ENCODE measurements at places on chromosomes 13 and 19.

GRCh38 chr13:97878431-97879375 is 74.8 kb upstream of the IPO5 start:
- ATAC-seq = no peak

DNA sequence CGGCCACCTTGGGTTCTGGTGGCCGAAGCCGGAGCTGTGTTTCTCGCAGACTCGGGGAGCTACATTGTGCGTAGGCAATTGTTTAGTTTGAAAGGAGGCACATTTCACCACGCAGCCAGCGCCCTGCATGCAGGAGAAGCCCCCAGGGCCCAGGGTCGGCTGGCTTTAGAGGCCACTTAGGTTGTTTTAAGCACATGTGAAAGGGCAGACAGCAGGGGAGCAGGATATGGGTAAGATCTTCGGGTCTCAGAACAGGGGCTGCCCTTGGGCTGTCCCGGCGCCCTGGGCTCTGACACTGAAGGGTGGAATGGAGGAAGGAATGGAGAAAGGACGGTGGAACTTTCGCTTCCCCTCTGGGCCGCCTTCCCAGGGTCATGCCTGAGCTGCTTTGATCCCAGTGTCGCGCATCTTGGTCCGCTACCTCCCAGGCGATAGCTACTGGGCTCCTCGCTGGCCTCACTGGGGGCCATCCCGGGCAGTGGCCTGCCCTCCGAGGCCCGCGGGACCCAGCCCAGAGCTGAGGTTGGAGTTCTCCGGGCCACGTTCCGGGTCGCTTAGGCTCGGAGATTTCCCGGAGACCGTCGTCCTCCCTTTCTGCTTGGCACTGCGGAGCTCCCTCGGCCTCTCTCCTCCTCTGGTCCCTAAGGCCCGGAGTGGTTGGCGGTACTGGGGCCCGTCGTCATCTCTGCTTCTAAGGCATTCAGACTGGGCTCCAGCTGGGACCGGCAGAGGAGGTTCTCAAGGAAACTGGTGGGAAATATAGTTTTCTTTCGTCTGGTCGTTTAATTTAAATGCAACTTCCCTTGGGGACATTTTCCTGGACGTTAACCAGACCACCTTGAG is 4.3 kb upstream of the POU4F1 start:
- no peak for ATAC-seq

DNA sequence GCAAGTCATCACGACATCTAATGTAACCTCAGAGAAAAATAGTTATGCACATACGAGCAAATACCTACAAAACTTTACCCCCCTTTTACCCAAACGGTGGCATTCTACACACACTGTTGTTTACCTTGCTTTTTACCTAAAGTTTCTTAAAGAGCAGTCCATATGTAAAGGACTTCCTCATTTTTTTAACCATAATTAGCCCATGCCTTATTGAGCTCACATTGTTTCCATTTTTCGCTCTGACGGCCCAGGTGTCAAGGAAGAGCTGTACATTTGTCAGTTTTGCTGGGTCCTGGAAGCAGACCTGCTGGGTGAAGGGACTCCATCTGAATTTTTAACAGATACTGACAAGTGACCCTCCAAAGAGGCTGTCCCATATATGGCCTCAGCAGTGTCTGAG is 89.4 kb downstream of the STK24 start:
- ATAC-seq = no peak

DNA sequence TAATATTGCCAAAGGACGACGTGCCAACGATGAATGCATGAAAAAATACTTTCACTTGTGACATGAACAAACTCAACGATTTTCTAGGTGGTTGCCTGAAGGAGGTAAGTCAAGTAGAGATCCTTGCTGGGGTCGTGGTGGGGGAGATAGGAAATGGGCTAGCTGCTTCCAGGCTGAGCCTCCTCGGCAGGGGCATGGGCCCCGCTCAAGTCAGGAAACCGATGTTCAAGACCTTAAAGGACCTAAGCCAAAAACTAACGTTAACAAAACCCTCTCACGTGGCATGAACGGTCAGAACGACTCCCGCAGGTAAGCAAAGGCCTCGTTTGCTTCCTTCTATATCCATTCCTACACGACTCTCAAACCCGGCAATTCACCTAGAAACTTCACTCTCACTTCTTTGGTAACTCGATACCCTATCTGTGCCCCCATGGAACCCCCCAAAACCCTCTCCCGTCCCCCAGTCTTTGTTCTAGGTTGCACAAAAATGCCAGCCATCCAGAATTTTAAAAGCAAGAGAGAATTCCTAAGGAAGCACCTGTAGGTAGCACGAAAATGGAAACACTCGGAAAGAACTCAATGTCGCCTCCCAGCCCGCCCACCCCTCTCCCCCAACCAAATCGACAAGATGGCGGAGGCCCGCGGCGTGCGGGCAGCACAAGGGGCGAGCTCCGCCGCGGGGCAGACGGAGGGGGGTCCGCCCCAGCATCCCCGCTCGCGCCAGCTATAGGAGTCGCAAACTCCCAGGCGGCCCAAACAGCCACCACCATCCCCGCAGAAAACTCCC is 13.6 kb downstream of the ACP4 start:
- peak; percentile 4 for ATAC-seq

DNA sequence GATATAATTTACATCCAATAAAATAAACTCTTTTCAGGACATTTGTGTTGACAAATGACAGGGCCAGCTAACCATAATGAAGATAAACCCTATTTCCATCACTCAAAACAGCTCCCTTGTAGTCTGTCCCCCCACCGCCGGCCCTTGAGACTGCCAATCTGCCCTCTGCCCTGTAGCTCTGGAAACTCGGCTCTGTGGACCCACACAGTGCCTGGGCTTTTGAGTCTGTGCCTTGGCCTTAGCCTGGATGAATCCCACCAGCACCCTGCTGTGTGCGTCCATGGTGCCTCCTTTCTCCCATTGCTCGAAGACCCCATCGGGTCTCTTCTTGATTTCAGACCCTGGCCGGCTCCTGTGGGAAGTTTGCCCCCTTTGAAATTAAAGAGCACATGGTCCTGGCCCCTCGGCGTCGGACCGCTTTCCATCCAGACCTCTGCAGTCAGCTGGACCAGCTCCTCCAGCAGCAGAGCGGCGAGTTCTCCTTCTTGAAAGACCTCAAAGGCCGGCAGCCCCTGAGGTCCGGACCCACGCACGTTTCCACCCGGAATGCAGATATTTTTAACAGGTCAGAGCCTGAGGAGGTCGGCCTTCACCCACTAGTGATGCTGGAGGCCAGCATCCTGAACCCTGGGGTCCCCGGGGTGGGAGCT is 26.0 kb downstream of the CHAF1A start:
- ATAC-seq = no peak

DNA sequence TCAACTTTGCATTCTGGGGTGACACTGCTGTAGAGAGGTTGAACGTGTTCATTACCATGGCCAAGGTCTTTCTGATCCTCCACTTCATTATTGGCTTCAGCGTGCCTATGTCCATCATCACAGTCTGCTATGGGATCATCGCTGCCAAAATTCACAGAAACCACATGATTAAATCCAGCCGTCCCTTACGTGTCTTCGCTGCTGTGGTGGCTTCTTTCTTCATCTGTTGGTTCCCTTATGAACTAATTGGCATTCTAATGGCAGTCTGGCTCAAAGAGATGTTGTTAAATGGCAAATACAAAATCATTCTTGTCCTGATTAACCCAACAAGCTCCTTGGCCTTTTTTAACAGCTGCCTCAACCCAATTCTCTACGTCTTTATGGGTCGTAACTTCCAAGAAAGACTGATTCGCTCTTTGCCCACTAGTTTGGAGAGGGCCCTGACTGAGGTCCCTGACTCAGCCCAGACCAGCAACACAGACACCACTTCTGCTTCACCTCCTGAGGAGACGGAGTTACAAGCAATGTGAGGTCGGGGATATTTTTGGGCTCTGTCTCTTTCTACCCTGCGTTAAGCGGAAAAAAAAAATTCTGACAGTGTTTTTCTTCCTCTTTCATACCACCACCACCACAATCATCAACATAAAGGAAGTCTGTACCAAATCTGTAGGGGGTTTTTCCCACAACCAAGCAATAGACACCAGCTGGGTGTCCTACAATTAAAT is 29.5 kb downstream of the FPR3 start:
- no peak for ATAC-seq

DNA sequence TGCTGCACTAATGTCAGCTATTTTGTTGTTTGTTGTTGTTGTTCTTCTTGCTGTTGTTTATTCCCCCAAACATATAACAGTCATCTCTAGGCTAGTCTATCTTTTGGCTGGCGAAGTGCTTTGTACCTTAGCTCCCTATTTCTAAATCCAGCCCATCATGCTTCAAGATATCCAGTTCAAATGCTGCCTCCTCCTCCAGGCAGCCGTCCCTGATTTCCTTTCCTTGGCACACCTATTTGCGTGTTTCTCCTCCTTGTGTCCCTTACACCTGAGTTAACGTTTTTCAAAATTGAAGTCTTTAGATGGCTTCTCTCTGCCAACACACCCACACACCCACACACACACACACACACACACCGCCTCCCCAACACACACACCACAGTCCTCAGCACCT is 25.5 kb downstream of the INSR start:
- no peak for ATAC-seq

GRCh38 chr19:9621156-9622037 is at the start of gene ZNF561:
ZNF561 (minus strand) TSS chr19:9621232; CDS start chr19:9619456, 1,776 bp downstream.
- peak; percentile 81 for ATAC-seq

GRCh38 chr19:14165990-14166830 is 29.8 kb upstream of the ASF1B start:
- ATAC-seq = no peak

DNA sequence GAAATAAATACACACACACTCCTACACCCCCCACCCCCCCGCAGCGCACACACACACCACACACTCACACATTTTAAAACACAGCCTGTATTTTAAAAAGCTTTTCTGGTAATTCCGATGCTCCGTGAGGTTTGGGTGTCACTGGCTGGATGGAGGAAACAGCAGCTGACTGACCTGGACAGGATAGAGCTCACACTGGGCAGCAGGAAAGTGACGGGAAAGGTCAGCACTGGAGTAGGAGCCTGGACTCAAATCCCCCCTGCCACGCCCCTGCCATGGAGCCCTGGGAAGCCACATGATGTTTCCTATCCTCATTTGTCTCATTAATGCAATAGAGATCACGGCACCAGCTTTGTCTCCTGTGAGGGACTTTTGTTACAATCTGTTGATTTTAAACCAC is 49.3 kb upstream of the STARD13 start:
- no peak for ATAC-seq

- ATAC-seq = peak; percentile 84
These were observed 5.1 kb downstream of the BBC3 start for GRCh38 chr19:47225746-47226425.

- ATAC-seq = no peak
These were observed 801.4 kb downstream of the SLITRK6 start for GRCh38 chr13:84997858-84998257.

DNA sequence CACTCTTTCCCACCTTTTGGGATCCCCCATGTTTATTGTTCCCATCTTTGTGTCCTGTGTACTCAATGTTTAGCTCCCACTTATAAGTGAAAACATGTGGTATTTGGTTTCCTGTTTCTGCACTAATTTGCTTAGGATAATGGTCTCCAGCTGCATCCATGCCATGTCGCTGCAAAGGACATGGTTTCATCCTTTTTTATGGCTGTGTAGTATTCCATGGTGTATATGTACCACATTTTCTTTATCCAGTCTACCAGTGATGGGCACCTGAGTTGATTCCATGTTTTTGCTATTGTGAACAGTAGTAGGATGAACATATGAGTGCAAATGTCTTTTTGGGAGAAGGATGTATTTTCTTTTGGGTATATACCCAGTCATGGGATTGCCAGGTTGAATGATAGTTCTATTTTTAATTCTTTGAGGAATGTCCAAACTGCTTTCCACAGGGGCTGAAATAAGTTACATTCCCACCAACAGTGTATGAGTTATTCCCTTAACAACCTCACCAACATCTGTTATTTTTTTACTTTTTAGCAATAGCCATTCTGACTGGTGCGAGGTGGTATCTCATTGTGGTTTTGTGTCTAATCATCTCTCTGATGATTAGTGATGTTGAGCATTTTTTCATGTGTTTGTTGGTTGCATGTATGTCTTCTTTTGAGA is 55.7 kb upstream of the MEDAG start:
- no peak for ATAC-seq

DNA sequence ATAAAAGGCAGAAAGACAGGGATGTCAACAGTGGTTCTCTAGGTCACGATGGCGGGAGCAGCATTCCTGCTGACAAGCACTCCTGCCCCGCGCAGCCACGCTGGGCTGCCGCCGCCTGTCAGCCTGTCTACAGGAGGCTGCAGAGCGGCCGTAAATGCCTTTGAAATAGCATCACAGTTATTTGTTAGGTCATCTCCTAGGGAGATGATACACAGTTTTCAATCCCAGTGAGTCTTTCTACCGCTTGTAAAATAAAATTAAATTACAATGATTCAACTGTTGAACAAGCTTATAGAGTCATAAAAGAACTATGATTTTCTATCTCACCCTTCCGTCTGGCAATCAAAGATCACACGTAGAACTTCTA is 7.3 kb upstream of the SLC7A9 start:
- ATAC-seq = no peak

DNA sequence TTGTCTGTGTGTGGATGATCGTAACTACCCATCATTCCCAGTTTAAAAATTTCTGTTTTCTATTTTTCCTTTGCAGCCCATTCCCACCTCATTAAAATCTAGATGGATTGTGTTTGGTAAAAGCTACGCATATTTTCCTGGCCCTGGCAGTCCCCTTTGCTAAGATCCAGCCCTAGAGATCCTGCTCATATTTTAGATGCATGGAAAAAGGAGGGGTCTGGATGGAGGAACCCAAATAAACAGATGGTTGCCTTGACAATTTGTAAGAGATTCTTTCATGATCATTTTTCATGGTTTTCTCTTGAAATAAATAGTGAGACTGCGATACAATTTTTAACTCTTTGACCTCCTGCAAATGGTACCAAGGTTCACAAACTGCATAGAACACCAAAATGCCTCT is 174.4 kb downstream of the SLC7A1 start:
- ATAC-seq = no peak

GRCh38 chr19:39307046-39307821 is 11.0 kb downstream of the IFNL1 start:
- ATAC-seq = peak; percentile 74

- peak; percentile 35 for ATAC-seq
These were observed 13.2 kb downstream of the NUCB1 start for GRCh38 chr19:48913114-48913889.

DNA sequence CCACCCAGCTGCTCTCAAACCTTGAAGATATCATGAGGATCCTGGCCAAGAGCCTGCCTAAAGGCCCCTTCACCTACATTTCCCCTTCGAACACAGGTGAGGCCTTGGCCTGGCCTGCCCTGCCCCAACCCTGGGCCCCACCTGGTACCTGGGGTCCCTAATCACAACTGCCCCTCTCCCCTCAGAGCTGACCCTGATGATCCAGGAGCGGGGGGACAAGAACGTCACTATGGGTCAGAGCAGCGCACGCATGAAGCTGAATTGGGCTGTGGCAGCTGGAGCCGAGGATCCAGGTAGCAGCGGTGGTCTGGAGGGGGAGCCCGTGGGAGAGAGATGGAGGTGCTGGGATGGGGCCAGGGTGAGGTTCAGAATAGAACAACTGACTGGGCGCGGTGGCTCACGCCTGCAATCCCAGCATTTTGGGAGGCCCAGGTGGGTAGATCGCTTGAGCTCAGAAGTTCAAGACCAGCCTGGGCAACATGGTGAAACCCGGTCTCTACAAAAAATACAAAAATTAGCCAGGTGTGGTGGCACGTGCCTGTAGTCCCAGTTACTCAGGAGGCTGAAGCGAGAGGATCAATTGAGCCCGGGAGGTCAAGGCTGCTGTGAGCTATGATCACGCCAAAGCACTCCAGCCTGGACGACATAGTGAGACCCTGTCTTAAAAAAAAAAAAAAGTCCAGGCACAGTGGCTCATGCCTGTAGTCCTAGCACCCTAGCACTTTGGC is 17.5 kb downstream of the DDX39A start:
- ATAC-seq = no peak
